NAMALWA (cell line): ENCODE measurements at places on chromosomes 4 and X.

DNA sequence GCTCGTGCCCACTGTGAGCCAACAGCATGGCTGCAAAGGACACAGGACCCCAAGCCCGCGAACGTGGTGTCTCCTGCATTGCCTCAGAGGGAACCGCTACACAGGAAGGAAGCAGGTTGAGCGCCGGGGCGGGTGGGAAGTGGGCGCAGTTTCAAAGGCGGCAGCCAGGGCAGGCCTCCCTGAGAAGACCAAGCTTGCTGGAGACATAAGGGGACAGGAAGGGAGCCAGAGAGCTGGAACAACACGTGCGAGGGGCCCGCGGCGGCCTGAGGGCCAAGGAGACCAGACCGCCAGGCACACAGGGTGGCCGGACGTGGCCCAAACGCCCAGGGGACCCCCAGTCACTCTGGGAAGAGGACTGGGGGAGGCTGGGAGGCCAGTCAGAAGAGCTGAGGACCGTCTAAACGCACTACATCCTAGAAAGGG lies 32.0 kb downstream of the CTBP1 start:
- DNase-seq = no peak

- no peak for DNase-seq
Observed at GRCh38 chrX:133254666-133255065, 36.5 kb upstream of the TFDP3 start.

- peak; percentile 71 for DNase-seq
Observed at GRCh38 chrX:49171752-49172279, at the start of gene PLP2. Gene PLP2 (plus strand): TSS chrX:49171898. CDS start chrX:49172001, 103 bp downstream.

DNA sequence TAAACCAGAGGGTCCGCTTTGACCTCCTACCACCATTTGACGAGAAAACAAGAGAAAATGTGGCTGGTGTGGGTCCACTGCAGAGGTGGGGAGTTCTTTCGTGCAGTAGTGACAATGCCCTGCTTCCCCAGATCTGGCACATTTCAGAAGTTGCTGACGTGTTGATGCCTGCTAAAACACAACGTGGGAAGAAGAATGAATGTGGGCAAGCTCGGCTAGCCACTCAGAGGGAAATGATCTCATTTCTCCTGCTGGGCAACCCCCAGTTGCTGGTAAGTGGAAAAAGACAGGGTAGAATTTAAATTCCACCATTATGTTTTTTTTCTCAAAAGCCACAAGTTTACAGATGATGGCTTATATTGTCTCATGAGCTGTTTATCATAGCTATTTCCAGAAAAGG lies 77.9 kb downstream of the LUZP4 start:
- no peak for DNase-seq

- no peak for DNase-seq
Observed at GRCh38 chr4:53514509-53514908, 76.8 kb downstream of the LNX1 start.

DNA sequence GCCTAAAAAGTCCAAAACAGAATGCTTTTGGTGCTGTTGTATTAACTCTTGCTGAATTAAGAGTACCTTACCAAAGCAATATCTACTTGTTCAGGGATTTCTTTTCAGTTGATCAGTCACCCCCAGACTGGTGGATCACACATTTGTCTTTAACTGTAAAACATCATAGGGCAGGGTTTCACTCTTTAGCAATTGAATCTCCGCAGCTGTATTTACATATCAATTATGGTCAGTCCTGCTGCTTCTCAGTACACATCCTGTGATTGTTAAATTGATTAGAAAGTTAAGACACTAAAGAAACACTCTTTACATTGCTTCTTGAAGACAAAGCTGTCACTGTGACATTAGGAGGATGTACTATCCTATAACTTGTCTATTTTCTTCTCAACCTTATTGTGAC lies 277.1 kb upstream of the ADGRL3 start:
- no peak for DNase-seq

DNA sequence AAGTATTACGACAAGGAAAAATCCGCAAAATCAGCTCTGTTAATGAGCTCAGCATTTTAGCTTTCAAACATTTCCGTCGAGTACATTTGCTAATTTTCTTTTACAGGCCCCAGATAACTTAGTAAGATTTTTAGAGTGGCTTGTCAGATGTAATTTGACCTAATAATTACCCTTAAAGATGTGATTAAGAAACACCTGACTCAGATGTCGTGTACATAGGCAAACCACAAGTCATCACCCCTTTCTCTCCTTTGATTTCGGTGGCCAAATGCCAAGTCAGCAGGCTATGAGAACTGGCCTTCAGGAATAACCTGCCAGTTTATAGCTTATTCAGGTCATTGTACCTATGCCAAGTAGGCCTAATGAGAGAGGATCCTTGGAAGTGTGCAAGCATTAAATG lies 369.6 kb downstream of the PCDH7 start:
- no peak for DNase-seq

- DNase-seq = no peak
Observed at GRCh38 chrX:126819429-126819828, at the start of gene PRR32. Gene PRR32 (plus strand): TSS chrX:126819729. CDS start chrX:126819844, 115 bp downstream.

- DNase-seq = no peak
Observed at GRCh38 chr4:67204441-67204840, 340.9 kb downstream of the CENPC start.

DNA sequence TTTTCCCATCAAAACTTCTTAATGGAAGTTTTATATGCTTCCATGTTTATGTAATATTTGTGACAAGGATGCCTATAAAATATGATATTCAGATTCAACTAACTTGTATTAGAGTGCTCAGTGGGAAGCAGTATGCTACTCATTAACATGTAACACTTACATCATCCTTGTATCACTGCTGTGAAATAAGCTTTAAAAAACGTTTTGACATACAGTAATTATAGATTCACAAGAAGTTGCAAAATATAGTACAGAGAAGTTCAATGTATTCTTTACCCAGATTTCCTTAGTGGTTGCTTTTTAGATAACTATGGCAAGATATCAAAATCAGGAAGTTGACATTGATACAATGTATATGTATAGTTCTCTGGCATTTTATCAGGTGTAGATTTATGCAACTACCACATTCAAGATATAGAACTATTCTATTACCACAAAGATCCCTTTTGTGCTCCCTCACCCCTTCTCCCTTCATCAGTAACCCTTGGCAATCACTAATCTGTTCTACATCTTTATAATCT lies 56.3 kb downstream of the DTHD1 start:
- DNase-seq = no peak

DNA sequence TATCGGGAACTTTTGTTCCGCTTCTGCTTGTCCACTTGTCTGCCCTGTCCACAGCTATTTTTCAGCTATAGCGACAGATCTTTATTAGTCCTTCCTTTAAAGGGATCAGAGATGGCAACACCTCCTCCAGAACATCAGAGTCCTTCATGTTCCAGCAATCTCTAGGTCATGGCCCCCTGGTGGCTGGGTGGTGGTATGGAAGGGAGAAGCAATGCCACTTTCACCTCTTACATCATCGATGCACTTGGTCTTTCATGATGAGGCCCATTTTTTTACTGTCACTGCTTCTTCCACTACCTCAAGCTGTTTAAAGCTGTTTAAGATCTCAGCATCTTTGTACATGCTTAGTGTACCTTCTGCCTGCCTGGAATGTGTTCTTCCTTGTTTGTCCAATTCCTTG lies 106.7 kb downstream of the ARHGAP6 start:
- DNase-seq = peak; percentile 66

DNA sequence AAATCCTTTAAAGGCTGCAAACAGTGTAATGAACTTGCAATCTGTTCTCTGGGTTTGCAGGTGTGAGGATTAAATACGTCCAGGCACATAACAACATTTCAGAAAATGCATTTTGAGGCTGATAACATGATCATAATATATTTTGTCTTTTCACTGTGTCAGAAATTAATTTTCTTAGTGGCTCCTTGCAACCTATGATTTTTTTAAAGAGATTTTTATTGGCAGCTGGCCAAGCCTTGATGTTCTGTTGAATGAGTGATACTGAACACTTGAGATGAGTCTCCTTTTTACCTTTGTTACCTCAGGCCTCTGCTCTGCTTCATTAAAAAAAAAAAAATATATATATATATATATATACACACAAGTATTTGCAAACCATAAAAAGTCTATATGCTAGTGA lies 68.2 kb upstream of the TENM3 start:
- no peak for DNase-seq

DNA sequence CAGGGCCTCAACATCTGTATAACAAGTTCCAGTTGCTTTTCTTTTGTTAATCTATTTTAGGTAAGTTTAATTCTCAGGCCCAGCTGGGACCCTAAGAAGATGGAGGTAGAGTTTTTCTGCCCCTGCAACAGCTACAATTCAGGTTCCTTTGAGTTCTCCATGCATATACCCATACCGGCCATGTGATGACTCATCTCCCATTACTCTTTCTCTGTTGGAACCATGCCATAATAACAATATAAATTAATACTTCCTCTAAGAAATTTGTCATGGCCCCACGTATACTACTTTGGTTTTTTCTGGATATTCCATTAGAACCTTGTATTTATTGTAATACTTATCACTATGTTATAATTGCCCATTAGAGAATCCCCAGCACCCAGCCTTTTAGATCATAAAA lies 1.3 kb upstream of the INTU start:
- no peak for DNase-seq

DNA sequence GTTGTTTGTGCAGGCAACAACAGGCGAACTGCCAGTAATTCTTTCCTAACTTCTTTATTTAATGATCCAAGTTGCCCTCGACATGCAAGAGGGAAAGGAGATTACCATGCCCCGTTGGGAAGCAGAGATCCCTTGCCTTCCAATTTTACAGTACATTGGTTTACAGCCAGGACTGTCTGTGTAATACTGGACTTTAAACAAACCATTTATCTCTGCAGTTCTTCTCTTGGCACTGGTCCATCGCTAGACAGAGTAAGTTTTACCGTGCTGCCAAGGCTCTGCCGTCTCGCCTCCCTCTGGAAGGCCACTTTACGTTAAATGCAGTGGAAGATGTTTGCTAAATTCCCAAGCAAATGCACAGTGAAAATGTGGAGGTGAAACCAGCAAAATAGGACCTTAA lies 660.3 kb upstream of the PRKX start:
- no peak for DNase-seq

- no peak for DNase-seq
Observed at GRCh38 chrX:123971982-123972381, 10.5 kb downstream of the STAG2 start.

DNA sequence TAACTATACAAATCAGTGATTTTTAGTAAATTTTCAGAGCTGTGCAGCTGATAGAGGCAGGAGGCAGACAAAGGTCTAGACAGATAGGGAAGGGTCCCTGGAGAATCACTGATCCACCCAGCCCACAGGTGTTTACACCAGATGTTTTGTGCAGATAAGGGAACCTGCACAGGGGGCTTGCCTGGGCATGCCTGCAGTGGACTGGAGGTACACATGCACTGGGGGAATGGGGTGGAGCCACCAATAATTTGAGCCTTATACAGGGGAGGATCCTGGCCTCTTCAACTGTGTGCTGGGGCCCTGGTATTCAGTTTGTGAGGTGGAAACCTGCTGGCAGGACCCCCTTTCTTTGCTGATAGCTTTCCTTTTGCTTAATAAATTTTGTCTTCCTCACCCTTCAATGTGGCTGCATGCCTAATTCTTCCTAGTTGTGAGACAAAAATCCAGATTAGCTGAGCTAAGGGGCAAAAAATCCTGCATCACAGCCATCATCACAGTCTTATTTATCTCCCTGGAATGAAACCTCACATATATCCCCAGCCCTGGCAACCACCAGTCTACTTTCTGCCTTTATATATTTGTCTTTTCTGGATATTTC lies 102.8 kb downstream of the KDM6A start:
- no peak for DNase-seq

DNA sequence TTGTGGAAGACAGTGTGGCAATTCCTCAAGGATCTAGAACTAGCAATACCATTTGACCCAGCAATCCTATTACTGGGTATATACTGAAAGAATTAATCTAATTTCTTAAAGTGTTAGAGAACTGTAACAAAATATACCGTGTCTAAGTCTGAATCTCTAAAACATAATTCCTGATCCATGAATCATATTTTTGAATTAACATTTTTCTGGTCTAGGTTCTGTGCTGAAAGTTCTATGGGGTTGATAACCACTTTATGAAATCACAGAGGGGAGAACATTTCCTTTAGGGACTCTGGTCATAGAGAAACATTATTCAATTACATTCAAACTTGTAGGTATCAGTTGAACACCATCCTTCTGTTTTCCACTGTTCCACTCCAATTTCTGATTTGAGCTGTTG lies 91.9 kb upstream of the ETNPPL start:
- DNase-seq = no peak

GRCh38 chr4:148166132-148166591 lies 276.1 kb downstream of the NR3C2 start:
- DNase-seq = no peak

- no peak for DNase-seq
Observed at GRCh38 chrX:13151828-13152517, 107.6 kb upstream of the FAM9C start.

DNA sequence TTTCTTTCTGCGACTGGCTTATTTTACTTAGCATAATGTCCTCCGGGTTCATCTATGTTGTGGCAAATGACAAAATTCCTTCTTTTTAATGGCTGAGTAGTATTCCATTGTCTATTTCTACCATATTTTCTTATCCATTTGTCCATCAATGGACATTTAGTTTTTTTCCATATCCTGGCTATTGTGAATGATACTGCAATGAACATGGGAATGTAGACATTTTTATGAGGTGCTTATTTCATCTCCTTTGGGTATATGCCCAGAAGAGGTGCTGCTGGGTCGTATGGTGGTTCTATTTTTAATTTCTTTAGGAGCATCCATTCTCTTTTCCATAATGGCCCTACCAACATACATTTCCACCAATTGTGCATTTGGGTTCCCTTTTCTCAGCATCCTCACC lies 76.5 kb upstream of the HPGD start:
- no peak for DNase-seq

GRCh38 chrX:16488959-16489358 lies 161.0 kb upstream of the S100G start:
- no peak for DNase-seq

- DNase-seq = no peak
Observed at GRCh38 chr4:161900110-161900509, 263.7 kb downstream of the FSTL5 start.

DNA sequence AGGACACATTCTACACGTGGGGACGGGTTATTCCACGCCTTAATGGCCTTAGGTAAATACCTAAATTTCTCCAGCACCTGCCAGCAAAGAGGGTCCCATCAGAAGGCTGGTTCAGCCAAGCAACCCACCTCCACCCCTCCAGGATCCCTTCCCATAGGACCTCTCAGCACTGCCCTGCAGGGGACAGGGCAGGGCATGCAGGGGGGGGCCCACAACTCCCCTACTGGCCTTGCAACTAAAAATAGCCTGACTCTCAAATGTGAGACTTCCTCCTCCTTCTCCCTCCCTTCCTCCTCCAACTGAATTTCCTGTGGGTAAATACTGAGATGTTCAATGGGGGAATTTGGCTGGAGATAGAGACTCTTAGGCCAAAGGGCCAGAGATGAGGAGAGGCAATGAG lies 6.3 kb downstream of the LAS1L start:
- DNase-seq = no peak

DNA sequence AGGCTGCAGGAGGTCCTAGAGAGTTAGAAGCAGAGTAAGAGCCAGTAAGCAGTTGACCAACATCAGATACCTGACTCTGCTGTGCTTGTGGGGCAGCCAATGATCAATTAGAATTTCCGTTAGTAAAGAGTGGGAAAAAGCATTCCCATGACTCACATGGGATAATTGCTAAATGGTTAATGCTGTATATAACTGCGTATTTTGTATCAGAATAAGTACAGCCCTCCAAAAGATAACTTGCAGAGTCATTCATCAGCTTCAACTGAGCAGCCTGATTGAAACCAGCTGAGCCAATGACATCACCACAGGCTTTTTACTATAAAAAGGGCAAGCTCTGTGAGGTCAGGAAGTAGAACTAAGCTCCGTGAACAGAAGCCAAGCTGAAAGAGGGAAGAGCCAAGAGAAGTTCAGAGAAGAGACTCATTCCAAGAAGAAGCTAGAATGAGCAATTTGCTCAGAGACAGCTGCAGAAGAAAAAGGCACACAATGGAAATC lies 67.9 kb downstream of the PPP3CA start:
- DNase-seq = peak; percentile 45
